ENCODE measurements at places on chromosomes 4 and X.

- DNase-seq, result no peak
These were observed 15.1 kb downstream of the TRAPPC11 start for GRCh38 chr4:183674153-183674552.

DNA sequence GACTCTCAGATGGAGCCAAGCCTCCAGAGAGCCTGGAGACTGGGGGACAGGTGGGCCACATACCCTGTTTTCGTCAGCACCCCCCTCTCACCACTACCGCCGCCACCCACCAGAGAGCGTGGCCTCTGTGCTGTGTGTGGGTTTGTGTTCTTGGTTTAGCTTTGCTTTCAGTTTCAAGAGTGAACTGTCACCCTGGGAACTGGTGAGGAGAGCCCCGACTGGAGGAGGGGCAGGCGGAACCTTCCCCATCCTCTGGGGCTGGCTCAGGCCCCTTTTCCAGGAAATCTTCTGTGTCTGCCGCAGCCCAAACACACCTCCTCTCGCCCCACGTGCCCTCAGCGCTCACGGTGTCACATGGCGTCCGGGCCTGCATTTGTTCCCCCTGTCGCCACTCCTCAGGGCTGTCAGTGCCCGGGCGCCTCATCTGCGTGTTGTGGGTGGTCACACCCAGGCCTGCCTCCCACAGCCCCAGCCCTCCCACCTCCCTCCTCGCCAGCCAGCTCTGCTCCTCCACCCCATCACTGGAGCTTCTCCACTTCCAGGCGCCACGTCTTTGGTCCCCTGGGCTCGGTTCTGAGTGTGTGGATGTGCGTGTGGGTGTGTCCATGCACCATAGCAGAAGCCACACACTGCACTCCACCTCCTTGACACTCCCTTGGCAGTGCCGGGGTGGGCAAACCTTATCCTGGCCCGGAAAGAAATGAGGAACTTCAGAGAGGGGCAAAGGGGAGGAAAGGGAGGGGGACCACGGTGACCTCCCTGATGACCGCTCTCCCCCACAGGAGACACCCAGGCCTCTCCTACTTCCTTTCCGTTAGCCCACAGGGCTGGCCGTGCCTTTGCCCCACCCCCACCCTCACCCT lies 27.8 kb downstream of the ELF4 start:
- no peak for DNase-seq

GRCh38 chrX:8845060-8845459 lies 43.9 kb upstream of the FAM9A start:
- DNase-seq, result no peak

DNA sequence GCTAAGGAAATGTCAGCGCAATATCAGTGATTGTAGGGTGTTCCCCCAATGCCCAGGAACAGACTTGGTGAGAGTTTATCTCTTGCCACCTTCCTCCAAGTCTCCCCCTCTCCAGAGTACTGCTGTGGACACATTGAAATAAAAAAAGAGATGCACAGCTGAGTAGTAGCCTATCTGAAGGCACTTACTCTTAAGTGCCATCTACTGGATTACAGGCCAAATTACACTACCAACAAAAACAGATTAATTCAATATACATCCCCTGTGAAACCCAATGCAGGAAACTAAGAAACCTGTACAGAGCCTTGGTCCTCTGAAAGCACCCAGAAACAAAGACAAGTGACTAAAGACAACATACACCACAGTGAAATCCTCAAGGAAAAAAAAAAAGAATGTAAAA lies 460.3 kb downstream of the ZIC3 start:
- DNase-seq, result no peak

GRCh38 chr4:146255874-146256273 lies 41.5 kb downstream of the REELD1 start:
- DNase-seq, result no peak

- no peak for DNase-seq
These were observed 741.3 kb downstream of the PCDH7 start for GRCh38 chr4:31461421-31461820.

DNA sequence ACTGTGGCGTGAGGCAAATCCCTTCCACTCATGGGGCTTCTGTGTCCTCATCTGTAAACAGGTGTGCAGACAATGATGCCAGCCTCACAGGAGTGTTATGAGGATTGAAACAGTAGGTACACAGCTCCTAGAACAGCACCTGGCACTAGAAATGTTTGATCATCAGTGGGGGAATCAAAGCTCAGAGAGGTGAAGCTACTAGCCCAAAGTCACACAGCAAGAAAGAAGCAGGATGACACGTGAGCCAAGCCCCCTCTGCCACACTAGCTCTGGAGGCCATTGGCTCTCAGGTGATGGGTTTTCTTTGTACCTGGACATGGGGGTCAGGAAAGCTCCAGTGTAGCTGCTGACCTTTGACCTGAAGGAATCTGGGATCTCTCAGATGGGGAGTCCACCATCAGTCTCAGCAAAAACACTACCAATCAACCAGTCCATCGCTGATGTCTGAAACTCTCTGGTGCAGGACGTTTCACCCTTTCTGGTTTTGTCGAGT lies 13.4 kb upstream of the SLC2A9 start:
- DNase-seq, result no peak

DNA sequence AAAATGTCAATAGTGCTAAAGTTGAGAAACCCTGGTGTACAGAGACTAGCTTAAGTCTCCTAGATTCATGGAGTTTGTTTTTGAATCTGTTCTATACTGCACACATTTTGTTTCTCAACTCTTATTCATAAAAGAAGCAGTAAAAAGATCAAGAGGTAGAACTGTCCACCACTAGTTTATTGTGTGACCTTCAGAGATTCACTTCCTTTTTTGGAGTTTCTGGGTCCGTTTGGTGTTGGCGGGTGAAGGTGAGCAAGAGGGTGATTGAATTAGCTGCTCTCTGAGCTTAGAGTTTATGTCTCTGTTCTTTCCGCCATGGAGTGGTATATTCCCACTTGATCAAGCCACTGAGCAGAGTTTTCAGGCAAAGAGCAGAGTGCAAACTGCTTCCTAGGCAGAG lies 21.4 kb upstream of the PLAC1 start:
- no peak for DNase-seq

GRCh38 chr4:94304365-94304971 lies 38.2 kb downstream of the HPGDS start:
- DNase-seq, result no peak

- no peak for DNase-seq
These were observed 481.0 kb downstream of the SPRY1 start for GRCh38 chr4:123877551-123877950.

DNA sequence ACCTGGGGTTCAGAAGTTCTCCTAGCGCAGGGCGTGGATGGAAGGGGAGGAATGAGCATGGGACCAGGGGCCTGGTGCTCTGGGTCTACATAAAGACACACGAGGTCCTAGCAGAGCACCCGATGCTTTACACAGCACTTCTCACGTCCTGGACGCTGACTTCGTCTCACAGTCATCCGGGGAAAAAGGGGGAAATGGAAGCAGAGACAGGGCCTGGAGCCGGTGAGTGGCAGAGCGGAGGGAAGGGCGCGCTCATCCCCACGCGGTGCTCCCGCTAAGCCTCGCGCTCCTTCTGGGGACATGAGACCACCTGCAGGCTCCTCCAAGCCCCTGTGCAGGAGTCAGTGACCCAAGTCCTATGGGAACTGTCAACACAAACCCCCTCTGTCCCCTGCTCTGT lies 157.7 kb downstream of the AFAP1 start:
- DNase-seq, result no peak

DNA sequence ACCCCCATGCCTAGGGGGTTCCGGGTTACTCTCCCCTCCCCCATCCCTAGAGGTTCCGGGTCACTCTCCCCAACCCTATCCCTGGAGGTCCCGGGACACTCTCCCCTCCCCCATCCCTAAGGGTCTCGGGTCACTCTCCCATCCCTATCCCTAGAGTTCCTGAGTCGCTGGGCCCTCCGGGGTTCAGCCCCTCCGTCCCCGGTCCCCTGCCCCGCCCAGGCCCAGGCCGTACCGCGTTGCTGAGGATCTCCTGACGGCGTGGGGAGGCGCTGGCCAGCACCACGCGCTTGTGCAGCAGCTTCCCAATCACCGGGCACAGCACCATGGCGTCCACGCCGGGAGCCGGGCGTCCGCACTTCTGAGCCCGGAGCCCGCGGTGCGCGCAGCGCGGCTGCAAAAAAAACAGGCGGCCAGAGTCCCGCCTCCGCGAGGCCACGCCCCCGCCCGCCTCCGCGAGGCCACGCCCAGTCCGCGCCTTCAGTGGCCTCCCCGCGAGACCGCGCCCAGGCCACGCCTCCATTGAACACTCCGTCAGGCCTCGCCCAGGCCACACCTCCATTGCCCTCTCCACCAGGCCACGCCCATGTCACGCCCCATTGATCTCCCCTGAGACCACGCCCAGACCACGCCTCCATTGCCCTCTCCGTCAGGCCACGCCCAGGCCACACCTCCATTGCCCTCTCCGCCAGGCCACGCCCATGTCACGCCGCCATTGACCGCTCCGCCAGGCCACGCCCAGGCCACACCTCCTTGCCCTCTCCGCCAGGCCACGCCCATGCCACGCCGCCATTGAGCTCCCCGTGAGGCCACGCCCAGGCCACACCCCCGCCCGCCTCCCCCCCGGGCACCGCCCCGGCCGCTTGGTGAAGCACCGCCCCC lies at the start of gene ASMTL:
Gene ASMTL, minus strand, starts transcription at position 394 of the 879 bp plus-strand sequence. Its CDS starts 69 bp downstream, at position 325.
- no peak for DNase-seq

- DNase-seq, result no peak
These were observed 26.7 kb downstream of the FAM156B start for GRCh38 chrX:52923781-52924241.

GRCh38 chr4:73454920-73455319 lies 18.9 kb downstream of the AFP start:
- no peak for DNase-seq

All from cortex of kidney (tissue), 1 donor.